Adrenal gland (tissue), 19 donors: ENCODE measurements at places on chromosomes 11 and 22. TPM values are rescaled to one million over a fixed set of nuclear protein-coding genes. Genes with fewer than 3 reads are reported as not detected.

DNA sequence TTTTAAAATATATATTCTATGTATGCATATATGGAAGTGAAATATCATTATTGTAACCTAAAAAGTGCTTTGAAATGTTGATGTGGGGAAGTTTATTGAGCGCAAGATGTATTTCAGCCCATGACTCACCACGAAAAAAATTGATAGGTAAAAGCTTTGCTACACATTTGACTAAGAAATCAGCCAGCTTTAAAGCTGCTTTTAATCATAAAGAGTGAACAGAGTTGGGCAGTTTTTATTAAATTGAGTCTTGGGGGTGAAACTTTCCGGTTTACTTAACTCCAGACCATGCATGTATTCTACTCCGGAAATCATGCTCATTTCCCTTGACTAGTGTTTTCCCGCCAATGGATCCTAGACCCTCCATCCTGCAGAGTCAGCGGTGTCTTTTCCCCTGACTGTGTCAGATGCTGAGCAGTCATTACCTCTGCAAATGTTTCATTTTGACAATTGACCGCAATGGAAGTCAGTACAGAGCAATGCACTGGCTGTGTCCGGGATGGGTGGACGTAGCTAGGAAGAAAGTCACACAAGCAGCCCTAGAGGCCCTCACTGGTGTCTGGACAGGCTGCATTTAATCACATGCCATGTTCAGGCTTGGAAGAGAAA lies 47.2 kb upstream of the MPEG1 start:
- no peaks in the 10 kb centered on the region for H3K36me3 ChIP-seq
- no peak for DNase-seq
- no peak overlapping the region for H3K27ac ChIP-seq
- H3K4me1 ChIP-seq, result no peaks in the 10 kb centered on the region

SHISA8 gene
- polyA plus RNA-seq, result 1.4 TPM

DNA sequence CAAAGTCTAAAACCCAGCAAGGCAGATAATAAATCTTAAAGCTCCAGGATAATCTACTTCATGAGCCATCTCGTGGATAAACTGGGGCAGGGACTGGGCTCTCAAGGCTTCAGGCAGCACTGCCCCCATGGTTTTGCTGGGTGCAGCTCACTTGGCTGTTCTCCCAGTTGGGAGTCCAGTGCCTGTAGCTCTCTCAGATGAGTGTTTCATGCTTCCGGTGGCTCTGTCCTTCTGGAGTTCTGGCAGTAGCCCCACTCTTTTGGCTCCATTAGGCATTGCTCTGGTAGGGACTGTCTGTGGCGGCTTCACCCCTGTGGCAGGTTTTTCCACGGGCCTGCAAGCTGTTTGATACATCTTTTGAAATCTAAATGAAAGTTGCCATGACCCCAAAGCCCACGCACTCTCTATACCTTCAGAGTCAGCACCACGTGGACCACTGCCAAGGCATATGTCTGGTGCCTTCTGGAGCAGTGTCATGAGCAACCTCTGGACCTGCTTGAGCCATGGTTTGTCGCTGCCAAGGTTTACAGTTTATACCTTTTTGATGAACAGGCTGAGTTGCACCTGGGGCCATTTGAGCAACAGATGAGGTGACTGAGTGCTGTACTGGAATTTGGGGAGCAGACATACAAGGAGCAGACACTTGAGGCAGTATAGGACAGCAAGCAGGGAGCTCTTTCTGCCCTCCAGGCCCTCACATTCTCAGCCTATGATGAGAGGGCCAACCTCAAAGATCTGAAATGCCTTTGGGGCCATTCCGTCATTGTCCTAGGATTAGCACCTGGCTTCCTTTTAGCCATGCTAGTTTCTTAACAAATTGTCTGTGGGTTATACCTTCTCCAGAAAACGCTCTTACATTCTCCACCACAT lies 48.6 kb downstream of the MTNR1B start:
- H3K36me3 ChIP-seq, result no peaks in the 10 kb centered on the region
- H3K27ac ChIP-seq, result no peak overlapping the region
- H3K27me3 ChIP-seq, result no peaks in the 10 kb centered on the region
- DNase-seq, result peak; percentile 66
- peaks cover 8% of the 10 kb centered on the region for H3K4me1 ChIP-seq

ANKK1 gene
- polyA plus RNA-seq, result 3.5 TPM
